ENCODE measurements at places on chromosomes 4 and X. TPM values are rescaled to one million over a fixed set of nuclear protein-coding genes. Genes with fewer than 3 reads are reported as not detected.

DNA sequence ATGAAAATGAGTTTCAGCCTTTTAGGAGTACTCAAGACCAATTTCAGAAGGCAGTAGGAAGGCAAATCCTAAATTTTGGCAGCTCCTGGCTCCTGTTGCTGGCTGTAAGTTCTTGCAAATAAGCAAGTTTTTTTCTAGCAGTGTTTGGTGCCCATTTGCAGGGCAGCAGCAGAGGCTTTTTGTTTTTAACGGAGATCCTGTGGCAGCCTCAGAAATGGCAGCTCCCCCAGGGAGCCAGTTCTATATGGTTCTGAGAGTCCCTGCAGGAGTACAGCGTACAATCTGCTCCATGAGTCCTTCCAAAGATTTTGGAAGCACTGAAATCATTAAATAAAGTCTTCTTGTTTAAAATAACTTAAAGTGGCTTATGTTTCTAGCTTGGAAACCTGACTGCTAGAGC lies 171.9 kb downstream of the NDST4 start:
- DNase-seq: no peak

- no peak for DNase-seq
Measured at GRCh38 chr4:157792716-157793115, 380.1 kb downstream of the GASK1B start.

- DNase-seq: no peak
Measured at GRCh38 chr4:146949559-146949958, 3.9 kb upstream of the TTC29 start.

DNA sequence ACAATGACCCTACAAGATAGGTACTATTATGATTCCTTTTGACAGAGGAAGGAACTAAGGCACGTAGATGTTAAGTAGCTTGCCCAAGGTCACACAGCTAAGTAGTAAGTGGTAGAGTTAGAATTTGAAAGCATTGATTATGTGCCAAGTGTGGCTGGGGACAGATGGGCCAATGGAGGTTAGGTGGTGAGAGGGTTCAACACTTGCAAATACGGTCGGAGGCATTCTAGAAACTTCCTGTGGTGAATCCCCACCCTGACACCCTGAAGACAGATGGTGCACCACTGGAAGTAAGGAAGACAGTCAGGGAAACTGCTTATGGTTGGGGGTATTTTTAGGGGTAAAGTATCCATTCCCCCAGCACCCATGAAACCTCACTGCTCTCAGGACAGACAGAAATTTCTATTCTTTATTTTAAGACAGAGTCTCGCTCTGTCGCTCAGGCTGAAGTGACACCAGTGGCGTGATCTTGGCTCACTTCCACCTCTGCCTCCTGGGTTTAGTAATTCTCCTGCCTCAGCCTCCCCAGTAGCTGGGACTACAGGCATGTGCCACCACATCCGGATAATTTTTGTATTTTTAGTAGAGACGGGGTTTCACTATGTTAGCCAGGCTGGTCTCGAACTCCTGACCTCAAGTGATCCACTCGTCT lies 142.5 kb downstream of the RASL11B start:
- no peak for DNase-seq

- no peak for DNase-seq
Measured at GRCh38 chrX:153965406-153965805, 6.2 kb downstream of the HCFC1 start.

- no peak for DNase-seq
Measured at GRCh38 chr4:148540622-148541326, 98.6 kb upstream of the NR3C2 start.

- DNase-seq: no peak
Measured at GRCh38 chrX:107451731-107452130, 2.3 kb downstream of the FRMPD3 start.

Gene NDP
- 6.5 TPM for total RNA-seq

Gene XKRX
- 0.28 TPM for total RNA-seq

Data from spinal cord (tissue), 10 donors.